ENCODE measurements at places on chromosomes 7 and 10.

- no peak for DNase-seq
These were observed 3.7 kb downstream of the OGA start for GRCh38 chr10:101814466-101815071.

DNA sequence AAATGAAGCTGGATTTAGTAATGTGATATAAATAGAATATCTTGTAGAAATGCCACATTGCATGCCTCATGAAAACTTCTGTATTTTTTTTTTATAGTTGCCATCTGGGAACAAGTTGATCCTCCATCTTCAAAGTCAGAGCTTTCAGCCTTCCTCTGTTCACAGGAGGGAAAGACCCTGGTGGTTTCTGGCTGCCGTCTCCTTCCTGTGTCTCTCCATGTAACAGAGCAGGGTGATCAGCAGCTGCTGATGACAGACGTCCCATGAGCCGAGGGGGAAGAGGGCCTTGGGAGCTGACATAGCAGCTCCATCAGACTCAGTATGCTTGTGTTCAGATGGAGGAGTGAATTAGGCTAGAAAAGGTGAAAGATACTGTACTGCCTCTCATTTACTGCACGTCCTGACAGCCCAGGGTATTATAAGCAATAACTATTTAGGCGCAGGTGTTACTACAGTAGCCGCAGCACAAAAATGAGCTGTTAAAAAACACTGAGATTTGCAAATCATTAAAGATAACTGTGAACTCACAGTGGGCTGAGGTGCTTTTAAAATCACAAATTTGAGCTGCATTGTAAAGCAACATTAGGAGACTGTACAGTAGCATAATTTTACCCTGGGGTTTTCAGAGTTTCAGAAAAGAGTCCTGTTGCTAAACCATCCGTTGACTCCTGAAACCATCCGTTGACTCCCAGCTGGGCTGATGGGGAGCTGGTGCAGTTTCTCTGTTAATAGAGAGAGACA is 103.3 kb downstream of the CFAP58 start:
- no peak for DNase-seq

DNA sequence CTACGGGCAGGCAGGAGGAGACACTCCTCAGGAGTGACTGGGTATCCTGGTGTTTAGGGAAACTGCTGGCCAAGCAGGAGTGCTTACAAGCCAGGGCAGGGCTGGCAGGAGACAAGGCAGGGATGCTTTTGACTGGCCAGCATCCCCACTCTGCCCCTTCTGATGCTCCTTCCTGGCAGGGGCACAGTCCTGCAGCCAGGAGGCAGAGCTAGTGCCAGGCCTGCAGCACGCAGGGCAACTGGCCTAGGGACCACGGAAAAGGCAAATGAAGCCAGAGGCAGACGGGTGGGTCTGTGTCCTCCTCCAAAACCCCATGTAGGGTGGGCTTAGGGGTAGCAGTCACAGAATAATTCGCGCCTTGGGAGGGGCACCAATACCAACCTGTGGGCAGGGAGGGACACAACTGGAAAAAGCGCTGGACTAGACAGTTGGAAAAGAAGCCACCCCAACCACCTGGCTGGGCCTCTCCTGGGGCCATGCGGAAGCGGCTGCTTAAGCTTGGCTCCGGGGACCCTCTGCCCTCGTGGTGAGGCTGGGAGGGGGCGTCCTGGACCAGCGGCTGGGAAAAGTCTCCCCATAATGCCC is 4.8 kb downstream of the IMPDH1 start:
- no peak for DNase-seq

DNA sequence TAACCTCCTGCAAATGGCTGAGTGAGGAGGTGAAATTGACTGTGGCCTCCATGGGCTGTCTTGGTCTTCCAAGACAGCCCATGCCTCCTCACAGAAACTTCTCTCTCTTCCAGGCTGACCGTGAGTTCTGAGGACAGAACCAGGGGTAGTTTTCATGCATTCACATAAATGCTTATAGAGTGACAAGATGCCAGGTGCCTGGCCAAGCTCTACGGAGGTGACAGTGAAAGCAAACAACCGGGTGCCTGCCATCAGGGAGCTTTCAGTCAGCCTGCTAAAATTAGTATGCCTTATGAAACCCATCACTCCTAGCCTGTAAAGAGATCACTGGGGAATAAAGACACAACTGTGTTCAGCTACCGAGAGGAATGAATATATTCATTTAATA is 919 bp upstream of the RHOBTB1 start:
- DNase-seq = no peak

GRCh38 chr7:14841869-14842268 is 60.7 kb downstream of the DGKB start:
- DNase-seq = no peak

- no peak for DNase-seq
These were observed 65.8 kb upstream of the PRKAR2B start for GRCh38 chr7:106978425-106979420.

DNA sequence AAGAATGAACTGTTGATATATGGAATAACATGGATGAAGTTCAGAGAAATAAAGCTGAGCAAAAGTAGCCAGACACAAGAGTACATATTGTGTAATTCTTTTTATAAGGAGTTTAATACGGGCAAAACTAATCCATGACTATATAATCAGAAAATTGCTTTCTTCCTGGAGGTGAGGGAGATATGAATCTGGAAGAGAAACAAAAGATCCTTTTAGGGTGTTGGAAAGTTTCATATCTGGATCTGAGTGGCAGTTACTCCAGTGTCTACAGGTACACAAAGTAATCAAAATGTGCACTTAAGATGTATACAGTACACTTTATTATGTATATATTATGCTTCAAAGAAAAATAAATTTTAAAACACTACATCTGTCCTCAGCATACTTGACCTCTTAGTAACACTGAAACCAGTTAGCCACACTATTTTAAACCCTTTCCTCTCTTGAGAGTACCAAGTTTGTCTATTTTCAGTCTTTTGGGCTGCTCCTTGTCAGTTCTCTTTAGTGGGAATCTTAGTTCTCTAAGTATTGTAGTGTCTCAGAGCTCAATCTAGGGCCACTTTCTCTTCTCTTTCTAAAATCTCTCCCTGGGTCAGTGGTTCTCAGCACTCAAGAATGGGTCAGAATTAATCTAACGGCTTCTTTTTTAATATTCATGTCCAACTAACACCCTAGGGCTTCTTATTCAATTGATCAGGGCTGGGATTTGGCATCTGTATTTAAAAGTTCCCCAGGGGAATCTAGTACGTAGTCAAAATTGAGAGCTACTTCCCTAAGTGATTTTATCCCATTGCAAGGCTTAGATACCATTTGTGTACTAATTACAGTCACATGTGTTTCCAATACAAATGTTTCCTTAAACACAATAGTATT is 4.3 kb upstream of the LIPF start:
- DNase-seq = no peak

GRCh38 chr10:100731407-100732240 is 13.8 kb upstream of the PAX2 start:
- no peak for DNase-seq

All from activated CD8-positive, alpha-beta memory T cell treated with anti-CD3 and anti-CD28 coated beads for 4 hours (primary cell).